ENCODE measurements at places on chromosomes 7 and 10.

DNA sequence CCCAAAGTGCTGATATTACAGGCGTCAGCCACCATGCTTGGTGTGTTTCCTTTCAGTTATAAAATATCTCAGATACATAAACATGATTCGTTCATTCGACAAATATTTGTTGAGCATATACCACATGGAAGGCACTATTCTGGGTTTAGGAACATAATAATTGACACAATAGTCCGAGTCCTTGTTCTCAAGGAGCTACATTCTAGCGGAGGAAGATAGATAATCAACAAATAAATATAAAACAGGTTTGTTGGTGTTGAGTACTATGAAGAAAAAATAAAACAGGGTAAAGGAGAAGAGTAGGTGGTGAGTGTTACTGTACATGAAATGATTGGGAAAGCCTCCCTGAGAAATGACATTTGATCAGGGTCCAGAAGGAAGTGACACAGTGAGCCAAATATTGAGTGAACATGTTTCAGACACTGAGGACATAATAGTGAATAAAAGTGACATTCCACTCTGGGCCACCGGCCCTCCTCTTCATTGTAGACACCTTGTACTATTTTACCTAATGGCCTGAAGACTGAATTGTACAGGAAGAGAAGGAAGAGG is 6.9 kb upstream of the HILPDA start:
- no peak for DNase-seq
- peaks cover 26% of the 10 kb centered on the region for H3K4me1 ChIP-seq
- H3K36me3 ChIP-seq, result no peaks in the 10 kb centered on the region
- H3K27ac ChIP-seq, result no peak overlapping the region
- no peaks in the 10 kb centered on the region for H3K27me3 ChIP-seq

DNA sequence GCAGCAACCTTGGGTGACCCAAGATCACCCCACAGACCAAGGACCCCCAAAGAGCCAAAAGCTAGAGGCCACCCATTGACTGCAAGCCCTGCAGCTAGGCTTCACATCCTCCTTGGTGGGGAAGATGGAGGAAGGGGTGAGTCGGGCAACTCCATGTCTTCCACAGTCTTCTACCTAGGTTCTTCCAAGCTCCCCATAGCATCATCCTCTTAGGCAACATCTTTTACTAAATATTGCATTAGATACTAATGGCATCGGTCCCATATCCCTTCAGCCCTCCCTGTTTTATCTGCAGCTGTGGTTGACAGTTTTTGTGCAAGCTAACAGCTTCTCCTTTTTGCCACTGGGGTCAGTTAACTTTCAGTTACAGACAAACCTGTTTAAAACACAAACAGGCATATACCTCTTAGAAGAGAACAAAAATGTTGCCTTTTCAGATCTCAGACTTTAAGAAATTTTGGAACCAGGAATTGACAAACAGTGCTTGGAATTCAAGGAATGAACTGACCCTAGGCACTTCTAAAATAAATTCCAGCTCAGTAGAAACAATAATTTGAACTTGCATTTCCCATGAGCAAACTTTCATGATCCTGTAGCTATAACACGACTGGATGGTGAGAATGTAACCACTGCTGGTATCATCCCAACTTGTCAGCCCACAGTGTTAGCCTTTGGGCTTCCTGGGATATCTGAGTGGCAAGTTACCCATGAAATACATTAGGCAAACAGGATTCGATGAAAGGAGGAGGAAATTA is 33.9 kb upstream of the MSMB start:
- no peak for DNase-seq
- H3K4me1 ChIP-seq, result peaks cover 9% of the 10 kb centered on the region
- H3K27ac ChIP-seq, result peak overlapping the region; percentile 1
- H3K27me3 ChIP-seq, result no peaks in the 10 kb centered on the region

- no peaks in the 10 kb centered on the region for H3K27me3 ChIP-seq
- peaks cover 7% of the 10 kb centered on the region for H3K36me3 ChIP-seq
- peaks cover 11% of the 10 kb centered on the region for H3K4me1 ChIP-seq
- no peak for DNase-seq
Measured at GRCh38 chr7:3552499-3552898, 251.4 kb downstream of the SDK1 start.

GRCh38 chr7:22854158-22855048 is 31.8 kb upstream of the TOMM7 start:
- peaks cover 45% of the 10 kb centered on the region for H3K4me1 ChIP-seq
- no peak for DNase-seq
- H3K27ac ChIP-seq, result peak overlapping the region; percentile 91
- peak overlapping the region; percentile 87 for H3K4me3 ChIP-seq

DNA sequence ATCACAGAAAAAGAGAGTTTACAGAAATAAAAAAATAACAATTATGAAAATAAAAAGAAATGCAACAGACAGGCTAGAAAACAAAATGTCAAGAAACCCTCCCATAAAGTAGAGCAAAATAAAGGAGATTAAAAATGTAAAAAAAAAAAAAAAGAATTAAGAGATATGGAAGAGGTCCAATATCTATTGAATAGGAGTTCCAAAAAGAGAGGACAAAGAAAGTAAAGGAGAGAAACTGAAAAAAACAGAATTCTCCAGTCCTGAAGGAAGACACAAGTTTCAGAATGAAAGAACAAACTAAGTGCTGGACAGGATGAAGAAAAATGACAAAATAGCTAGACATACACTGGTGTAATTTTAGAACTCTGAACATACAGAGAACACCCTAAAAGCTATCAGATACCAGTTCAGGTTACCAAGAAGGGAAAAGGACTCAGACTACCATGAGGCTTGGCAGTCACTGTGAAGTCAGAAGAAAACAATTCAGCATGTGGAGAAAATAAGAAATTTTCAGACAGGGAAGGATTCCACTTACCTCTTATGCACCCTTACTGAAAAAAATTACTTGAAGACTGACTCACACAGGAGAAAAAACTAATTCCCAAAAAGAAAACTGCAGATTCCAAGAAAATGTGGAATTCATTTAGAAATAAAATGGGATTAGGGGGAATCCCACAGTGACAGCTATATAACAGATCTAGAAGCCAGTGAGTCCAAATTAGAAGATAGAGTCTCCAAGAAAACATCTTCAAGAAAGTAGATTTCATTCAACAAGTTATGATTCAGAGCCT is 40.4 kb upstream of the ABLIM1 start:
- peak overlapping the region; percentile 69 for H3K27ac ChIP-seq
- DNase-seq, result no peak
- H3K4me1 ChIP-seq, result peaks cover 35% of the 10 kb centered on the region
- H3K36me3 ChIP-seq, result no peaks in the 10 kb centered on the region
- no peaks in the 10 kb centered on the region for H3K27me3 ChIP-seq

GRCh38 chr10:4329225-4329624 is 496.8 kb upstream of the AKR1E2 start:
- DNase-seq, result no peak
- H3K36me3 ChIP-seq, result no peaks in the 10 kb centered on the region
- H3K4me1 ChIP-seq, result peaks cover 16% of the 10 kb centered on the region
- no peak overlapping the region for H3K27ac ChIP-seq
- no peak overlapping the region for H3K4me3 ChIP-seq
- H3K27me3 ChIP-seq, result no peaks in the 10 kb centered on the region

DNA sequence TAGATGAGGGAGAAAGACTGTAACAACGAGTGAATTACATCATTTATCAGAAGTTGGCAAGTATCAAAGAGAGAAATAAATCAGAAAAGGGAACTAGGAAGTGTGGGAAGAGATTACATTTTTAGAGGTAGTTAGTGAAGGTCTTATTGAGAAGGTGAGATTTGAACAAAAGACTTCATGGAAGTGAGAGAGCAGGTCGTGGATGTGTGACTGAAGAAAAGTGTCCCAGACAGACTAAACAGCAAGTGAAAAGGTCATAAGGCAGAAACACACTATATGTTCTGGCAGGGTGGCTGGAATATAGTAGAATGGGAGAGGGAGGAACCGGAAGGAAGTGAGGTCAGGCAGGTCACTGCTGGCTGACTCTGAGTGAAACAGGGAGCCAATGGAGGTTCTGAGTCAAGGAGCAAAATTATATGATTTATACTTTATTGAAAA is 35.7 kb upstream of the RHOBTB1 start:
- no peak overlapping the region for H3K4me3 ChIP-seq
- no peaks in the 10 kb centered on the region for H3K27me3 ChIP-seq
- H3K27ac ChIP-seq, result peak overlapping the region; percentile 10
- H3K36me3 ChIP-seq, result no peaks in the 10 kb centered on the region
- DNase-seq, result no peak

DNA sequence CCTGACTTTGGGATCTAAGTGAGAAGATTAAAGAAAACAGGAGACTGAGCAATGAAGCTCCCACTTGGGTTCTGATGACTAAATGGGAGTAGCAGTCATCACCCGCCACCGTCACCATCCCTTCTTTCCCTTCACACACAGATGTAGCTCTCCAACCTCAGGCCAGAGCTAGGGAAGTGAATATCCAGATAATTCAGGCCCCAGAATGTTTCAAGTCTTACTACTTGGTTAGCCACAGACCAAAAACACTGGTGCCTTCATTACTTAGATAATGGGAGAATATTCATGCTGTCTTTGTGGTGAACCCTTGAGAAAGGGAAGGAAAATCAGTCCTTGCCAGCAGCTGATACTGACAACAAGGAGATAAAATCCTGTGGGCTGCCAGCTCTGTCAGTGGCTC is 100.7 kb downstream of the OSBPL3 start:
- no peak overlapping the region for H3K4me3 ChIP-seq
- no peak for DNase-seq
- H3K36me3 ChIP-seq, result no peaks in the 10 kb centered on the region
- H3K4me1 ChIP-seq, result peaks cover 13% of the 10 kb centered on the region

GRCh38 chr10:65620404-65621048 is 1305.3 kb upstream of the LRRTM3 start:
- DNase-seq, result no peak
- no peaks in the 10 kb centered on the region for H3K36me3 ChIP-seq
- H3K4me3 ChIP-seq, result no peak overlapping the region
- no peaks in the 10 kb centered on the region for H3K27me3 ChIP-seq
- H3K4me1 ChIP-seq, result peaks cover 24% of the 10 kb centered on the region

DNA sequence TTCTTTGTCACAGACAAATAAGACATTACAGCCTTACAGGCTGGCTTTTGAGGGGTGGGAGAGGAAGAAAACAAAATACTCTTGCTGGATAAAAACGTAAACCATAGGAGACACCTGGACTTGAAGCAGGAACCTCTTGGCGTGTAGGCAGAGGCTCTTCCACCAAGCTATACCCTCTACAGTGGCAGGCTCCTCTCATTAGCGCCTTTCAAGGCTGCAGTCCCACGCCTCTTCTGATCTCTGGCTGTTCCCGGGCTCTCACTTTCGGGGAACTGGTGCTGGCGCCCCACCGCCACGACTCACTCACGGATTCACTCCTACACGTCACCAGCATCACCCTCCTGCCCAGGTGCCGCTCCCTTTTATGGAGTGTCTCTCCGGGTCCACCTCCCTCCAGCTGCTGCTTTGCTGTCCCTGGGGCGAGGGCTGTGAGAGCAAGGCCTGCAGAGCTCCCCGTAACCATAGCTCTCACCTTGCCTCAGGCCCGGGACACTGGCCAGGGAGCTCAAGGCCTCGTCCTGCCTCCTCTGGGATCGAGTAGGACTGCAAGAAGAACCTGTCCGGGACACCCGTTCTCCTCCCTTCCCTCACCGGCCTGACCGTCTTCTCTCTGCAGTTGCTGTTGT is 62.6 kb downstream of the ZNF777 start:
- no peak overlapping the region for H3K4me3 ChIP-seq
- no peak for DNase-seq

GRCh38 chr10:48651839-48652238 is 32.8 kb upstream of the WDFY4 start:
- peaks cover 5% of the 10 kb centered on the region for H3K4me1 ChIP-seq
- H3K27ac ChIP-seq, result no peak overlapping the region
- peaks cover 19% of the 10 kb centered on the region for H3K27me3 ChIP-seq
- no peak for DNase-seq

DNA sequence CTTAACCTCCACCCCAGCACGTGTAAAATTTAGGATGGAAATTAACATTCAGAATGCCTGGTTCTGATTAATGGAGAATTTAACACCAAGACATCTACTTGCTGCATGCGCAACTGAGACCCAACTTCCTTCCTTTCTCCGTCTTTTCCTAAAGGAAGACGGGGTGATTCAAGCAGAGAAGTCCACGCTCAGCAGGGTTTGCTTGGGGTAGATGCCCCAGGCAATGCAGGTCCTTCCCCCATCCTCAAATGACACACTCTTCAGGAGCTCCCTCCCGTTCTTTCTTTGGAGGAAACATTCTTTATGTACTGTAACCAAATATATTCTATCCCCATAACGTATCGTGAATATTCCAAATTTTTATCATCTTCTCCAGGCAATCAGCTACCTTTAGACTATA is 47.0 kb downstream of the FAM171A1 start:
- H3K27ac ChIP-seq, result peak overlapping the region; percentile 6
- H3K4me3 ChIP-seq, result no peak overlapping the region
- no peaks in the 10 kb centered on the region for H3K27me3 ChIP-seq
- no peak for DNase-seq
- peaks cover 50% of the 10 kb centered on the region for H3K4me1 ChIP-seq

DNA sequence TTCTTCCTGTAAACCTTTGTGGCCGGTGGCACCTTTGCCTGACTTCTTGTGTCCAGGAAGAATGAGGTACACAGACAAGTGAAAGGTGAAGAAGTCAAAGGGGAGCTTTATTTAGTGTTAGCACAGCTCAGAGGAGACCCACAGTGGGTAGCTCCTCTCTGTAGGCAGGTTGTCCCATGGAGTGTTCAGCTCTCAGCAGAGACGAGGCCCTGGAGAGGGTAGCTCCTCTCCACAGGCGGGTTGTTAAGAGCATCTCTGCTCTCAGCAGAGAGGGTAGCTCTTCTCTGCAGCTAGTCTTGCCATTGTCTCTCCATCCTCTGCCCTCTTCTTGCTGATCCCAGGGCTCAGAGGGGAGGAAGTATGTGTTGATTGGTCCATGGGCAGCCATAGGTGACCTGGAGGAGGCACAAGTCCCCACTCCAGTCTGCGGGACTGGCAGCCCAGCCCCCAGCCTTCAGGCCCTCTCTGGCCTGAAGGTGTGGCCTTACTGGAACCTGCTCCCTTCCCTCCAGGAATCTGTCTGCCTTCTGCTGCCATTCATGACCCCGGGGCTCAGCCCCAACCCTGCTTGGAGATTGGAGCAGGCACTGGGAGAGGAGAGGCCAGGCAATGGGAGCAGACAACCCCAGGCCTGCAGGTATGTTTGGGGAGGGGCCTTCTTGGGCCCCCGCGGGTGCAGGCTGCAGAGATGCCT is 24.5 kb downstream of the HHEX start:
- peaks cover 5% of the 10 kb centered on the region for H3K27me3 ChIP-seq
- no peaks in the 10 kb centered on the region for H3K4me1 ChIP-seq
- H3K27ac ChIP-seq, result no peak overlapping the region

DNA sequence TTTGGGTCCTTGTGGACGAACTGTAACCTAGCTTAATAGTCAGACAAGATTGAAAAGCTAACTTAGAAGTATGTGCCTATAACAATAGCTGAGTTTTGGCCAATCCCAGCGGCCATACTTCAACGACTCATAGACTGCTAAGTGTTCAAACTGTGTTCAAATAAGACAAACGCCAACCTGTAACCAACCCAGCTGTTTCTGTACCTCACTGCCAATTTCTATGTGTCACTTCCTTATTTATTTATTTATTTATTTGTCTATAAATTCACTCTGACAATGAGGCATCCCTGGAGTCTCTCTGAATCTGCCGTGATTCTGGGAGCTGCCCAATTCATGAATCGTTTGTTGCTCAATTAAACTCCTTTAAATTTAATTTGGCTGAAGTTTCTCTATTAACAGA is 21.7 kb downstream of the ST8SIA6 start:
- peaks cover 8% of the 10 kb centered on the region for H3K27me3 ChIP-seq
- H3K27ac ChIP-seq, result no peak overlapping the region
- no peak overlapping the region for H3K4me3 ChIP-seq

Measured in chondrocyte (in vitro differentiated cells).